LoVo (cell line): ENCODE measurements at places on chromosomes 1 and 21.
A peak's percentile ranks its signal among the peaks of the same experiment; 100 is the strongest.

DNA sequence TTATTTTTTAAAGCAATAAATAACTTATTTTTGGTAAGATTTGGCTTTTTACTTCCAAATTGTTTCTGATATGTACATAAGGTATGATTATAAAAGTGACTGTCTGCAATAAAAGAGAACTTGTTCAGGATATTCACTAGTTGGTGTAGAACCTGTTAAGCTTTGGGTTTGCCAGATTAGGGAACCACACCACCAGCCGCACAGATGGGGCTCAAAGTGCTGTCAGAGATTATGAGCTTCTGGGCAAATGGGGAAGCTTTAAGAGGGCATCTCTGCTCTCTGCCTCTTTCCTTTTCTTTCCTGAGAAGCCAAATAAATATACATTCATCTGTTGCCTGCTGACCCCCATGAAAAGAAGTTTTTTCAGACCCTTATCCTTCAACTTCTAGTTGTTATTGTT lies 25.4 kb downstream of the IVNS1ABP start:
- no peak for DNase-seq

DNA sequence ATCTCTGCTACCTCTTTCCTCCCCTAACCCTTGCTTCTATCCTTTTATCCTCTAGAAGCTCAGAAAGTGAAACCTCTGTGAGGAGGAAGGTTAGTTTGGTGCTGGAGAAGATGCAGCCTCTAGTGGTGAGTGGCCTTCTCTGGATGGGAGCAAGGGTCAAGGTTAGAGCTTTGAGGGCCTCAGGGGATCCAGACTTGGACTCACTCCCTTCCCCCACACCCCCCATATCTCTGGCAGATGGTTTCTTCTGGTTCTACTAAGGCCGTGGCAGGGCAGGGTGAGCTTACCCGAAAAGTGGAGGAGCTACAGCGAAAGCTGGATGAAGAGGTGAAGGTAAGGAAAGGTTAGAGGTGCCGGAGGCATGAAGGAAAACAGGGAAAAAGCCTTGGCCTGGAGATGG lies 9.2 kb downstream of the CGN start:
- DNase-seq = no peak

- no peak for DNase-seq
These were observed 277.0 kb downstream of the DISC1 start for GRCh38 chr1:231903586-231904081.

DNA sequence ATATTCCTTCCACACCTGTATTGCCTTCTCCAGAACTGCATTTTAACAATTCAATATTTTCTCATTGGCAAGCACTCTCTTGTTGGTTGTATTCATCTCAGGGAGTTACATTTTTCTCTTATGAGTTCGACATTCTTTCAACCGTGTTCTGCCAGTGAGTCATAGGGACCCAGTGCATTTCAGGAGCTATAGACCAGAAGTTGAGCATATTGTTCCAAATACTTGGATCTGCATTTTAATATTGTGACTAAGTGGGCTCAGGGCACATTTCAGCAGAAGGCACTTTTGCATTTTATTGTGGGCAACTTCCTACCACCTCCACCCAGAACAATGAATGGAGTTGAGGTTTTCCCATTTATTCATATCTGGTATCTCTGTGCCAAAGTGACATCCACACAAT lies 132.8 kb downstream of the TNFSF18 start:
- DNase-seq = peak; percentile 66

- DNase-seq = no peak
These were observed 58.4 kb downstream of the SIPA1L2 start for GRCh38 chr1:232571523-232571922.

DNA sequence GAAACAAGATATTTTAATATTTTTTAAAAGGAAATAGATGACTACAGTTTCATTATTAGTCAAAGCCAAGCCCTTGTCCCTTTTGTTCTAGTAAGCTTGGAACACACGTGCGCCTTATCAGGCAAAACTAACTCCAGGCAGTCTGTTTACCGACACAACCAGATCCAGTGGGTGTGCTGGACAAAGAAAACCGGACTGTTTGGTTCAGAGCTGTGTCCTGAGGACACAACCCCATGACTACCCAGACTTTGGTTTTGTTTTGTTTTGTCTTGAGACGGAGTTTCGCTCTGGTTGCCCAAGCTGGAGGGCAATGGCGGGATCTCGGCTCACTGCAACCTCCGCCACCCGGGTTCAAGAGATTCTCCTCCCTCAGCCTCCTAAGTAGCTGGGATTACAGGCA lies 13.9 kb upstream of the RHOU start:
- DNase-seq = no peak

GRCh38 chr1:31020007-31020790 lies 45.3 kb downstream of the PUM1 start:
- DNase-seq = no peak
